Memory B cell (primary cell): ENCODE measurements at places on chromosomes 5 and 9.

DNA sequence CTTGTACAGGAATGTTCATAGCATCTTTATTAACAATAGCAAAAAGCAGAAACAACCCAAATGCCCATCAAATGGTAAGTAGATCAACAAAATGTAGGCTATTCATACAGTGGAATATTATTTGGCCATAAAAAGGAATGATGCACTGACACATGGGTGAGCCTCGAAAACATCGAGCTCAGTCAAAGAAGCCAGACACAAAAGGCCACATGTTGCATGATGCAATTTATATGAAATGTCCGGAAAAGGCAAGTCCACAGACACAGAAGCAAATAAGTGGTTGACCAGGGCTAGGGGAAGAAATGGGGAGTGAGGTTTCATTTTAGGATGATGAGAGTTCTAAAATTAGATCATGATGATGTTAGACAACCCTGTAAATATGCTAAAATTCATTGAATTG, 16.5 kb upstream of the SLC2A8 start:
- DNase-seq: no peak

GRCh38 chr9:14346231-14346791, 32.4 kb upstream of the NFIB start:
- no peak for DNase-seq

- DNase-seq: no peak
Observed at GRCh38 chr5:23721336-23721735, 213.9 kb downstream of the PRDM9 start.

GRCh38 chr5:624118-624950, 12.2 kb downstream of the CEP72 start:
- DNase-seq: no peak

DNA sequence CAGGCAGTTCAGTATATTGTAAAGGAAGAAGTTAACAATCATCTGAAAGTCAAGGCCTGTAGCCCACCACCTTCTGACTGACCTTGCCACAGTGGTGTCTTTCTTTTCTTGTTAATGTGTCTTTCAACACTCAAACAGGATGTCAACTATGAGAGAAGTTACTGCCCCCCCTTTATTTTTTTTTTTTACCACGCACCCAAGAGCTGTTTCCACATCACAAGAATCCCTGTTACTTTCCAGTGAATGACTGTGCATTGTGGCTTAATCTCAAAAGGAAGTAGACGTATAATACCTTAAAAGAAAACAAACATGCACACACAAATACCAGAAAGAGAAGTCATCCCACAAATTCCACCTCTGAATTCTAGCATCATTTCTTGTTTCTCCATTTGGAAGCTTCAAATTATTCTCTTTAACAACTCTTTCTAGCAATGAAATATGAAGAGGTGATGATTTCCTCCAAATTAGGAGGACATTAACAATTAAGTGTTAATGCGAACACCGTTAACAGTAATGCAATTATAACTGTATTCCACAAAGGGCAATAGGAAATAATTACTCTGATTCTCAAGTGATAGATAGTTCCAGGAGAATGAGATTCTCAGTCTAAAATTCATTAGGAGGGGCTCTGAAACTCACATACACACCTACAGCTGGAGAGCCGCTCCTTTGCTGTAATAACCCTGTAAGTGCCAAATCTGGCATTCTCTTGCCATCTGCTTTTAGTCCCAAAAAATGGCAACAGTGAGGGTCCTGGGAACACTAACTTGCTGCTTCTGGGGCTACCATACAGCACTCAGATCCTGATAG, 201.0 kb downstream of the EFNA5 start:
- no peak for DNase-seq

GRCh38 chr5:126053630-126054029, 369.6 kb upstream of the GRAMD2B start:
- DNase-seq: no peak

GRCh38 chr5:131747180-131748105, 49.4 kb downstream of the FNIP1 start:
- DNase-seq: no peak

- DNase-seq: no peak
Observed at GRCh38 chr9:134724912-134725604, 83.5 kb downstream of the COL5A1 start.

DNA sequence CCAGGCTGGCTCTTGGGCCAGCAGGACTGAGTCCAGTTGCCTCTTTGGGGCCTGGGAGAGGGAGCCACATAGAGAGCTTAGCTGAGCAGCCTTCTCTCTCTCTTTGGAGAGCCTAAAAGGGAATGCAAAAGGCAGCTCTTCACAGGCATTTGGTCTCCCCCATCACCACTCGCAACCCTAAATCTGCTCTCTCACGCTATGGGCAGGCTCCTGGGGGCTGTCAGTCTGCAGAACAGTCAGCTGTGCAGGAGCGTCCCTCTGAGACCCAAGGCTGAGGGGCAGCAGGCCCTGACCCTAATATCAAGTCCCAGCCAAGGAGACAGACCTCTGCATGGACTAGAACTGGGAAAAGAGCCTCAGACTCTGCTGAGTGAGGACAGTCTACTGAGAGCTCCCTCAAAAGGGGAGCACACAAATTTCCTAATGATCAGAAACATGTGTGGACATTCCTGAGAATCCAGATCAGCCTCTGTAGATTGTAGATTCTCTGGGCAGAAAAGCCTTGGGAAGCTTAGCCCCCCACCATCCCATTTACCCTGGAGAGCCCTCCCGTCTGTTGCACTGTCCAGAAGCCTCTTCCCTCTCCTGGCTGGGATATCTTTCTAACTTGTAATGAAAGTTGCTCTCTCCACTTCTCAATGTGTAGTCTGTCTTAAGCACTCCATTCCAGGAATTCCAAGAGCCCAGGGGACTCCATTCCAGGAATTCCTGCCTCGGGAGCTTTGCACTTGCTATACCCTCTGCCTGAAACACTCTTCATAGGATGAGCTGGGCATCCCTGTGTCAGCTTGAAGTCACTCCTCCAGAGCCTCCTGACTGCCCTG, 79.4 kb downstream of the FAM114A2 start:
- no peak for DNase-seq

DNA sequence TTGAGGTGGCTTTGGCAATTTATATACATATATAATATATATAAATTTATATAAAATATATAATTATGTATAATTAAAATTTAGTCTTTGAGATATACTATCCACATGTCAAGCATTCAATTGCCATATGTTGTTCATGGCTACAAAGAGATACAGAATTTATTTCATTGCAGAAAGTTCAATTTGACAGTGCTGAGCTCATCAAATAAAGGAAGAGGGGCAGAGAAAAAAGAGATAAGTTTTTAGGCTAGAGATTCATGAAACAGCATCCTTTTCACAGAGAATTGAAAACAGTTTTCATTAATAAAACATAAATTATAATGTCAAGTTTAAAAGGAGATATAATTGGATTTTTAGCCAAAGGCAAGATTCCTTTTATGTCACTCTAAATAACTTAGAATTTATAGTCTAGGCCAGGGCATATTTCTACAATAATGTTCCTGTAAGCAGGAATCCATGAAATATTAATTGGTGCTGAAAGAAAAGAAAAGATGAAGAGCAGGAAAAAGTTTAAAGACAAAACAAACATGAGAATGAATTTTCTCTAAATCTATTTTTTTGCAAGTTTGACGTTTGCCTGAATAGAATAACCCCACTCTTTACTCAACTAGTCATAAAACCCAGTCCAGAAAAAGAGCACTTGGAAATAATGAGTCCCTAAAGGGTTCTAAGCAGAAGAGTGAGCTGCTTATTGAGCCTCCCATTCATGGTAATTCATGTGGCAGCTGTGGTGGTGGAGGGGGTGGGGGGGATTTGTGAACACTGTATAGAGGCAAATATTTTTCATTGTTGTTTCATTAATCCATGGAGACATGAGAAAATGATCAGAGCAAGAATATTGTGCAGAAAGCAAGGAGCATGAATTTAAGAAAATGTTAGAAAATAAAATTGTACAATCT, 1279.5 kb downstream of the CDH12 start:
- no peak for DNase-seq

DNA sequence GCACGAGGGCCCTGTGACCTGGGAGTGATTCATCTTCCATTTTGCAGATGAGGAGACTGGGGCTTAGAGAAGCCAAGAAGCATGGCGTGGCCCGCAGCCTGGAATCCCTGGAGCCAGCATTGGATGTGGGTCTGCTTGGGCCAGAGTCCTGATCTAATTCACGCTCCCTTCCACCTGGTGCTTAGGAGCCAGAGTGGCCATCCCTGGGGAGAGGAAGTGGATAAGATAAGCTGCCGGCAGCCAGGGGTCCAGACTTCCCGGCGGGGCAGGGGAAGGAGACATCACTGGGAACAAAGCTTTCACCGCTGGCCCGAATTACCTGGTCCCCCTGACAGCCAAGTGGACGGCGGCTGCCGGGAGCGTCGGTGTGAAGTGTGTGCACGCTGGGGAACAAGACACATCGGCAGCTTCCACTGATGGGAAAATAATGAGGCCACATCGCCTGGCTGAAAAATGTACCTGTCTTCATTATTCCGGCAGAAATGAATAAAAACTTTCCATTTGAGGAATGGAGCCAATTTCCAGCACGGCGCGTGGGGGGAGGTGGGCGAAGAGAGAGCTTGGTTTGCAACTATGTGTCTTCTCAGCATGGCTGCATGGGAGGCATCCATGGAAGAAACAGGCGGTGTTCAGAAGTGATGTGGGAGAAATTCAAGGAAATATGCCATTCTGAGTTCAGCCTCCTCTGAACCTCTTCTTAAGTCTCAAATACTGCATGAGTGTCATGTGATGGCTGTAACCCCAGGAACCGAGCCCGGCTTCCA, 78.5 kb downstream of the OLFM1 start:
- no peak for DNase-seq

DNA sequence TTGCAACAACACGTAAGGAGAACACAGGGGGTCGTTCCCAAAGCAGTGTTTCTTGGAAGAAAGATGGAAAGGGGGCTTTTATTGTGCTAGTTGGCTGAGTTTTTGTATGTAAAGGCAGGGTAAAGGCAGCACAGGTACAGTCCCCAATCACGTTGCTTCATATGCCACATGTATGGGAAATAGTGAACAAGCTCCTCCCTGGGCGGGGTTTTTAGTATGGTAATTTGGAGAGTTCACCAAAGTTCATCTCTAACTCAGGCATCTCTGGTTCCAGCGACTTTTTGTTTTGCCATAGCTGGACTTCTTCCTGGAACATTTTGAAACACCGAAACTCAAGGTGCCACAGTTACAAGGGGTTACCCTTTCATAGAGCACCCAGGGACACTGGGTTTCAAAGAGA, 133.9 kb downstream of the CAAP1 start:
- no peak for DNase-seq

- DNase-seq: no peak
Observed at GRCh38 chr5:95667061-95667618, 15.7 kb downstream of the SPATA9 start.

DNA sequence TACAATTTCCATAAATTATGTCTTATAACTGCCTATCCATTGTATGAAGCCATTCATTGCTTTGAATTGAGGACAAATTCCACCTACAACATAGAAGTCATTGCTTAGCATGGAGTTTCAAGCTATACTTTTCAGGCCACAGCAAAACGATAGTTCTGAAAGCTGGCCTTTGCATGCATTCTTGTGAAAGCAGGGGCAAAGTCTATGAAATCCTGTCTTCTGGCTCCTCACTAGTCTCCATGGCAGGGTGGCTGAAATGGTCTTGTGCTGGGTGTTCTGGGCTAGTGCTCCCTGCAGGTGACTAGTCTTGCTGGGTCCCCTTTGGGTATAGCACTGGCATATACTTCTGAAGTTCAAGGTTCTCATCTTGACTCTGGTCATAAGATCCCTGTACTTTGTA, 353.9 kb upstream of the ZNF608 start:
- DNase-seq: no peak

- DNase-seq: no peak
Observed at GRCh38 chr5:169166078-169166477, 134.9 kb downstream of the SLIT3 start.

- DNase-seq: no peak
Observed at GRCh38 chr5:5381310-5381913, 41.1 kb upstream of the ICE1 start.

GRCh38 chr5:113103330-113103729, 126.7 kb downstream of the DCP2 start:
- no peak for DNase-seq

- no peak for DNase-seq
Observed at GRCh38 chr5:180423133-180423532, 70.0 kb upstream of the GFPT2 start.

- no peak for DNase-seq
Observed at GRCh38 chr5:170296036-170296934, 1.3 kb downstream of the LCP2 start.
